ENCODE measurements at places on chromosomes 16 and 17.
A peak's percentile ranks its signal among the peaks of the same experiment; 100 is the strongest.

DNA sequence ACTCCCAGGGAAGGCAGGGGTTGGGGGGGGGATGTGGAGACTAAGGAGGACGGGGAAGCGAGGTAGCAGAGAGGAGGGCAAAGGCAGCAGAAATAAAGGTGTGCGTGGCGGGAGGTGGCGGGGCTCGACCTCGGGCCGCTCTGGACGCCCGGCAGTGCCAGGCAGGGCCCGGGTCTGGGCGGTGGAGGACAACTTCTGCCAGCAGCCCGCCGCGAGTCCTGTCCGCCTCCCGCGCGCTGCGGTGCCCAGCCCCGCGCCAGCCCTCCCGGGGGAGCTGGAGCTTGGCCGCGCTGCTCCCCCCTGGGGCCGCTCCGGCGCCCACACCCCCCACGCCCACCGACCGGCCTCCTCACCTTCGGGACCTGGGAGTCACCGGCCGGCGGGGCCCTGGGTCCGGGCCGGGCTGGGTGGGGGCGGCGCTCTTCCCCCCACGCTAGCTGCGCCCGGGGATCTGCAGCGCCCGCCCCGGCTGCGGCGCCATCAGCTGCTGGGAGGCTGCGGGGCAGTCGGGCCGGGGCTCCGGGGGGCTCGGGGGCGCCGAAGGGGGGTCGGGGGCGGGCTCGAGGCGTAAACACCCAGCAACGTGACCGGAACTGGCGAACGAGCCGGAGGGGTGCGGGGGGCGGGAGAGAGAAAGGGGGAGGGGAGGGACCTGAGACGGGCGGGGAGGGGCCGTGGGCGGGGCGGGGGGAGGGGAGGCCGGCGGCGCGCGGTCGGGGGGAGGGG is at the start of gene CCDC92B:
Gene CCDC92B, minus strand, starts transcription at position 595 of the 726 bp plus-strand sequence. CDS start 14,507 bp downstream, outside the sequence.
- DNase-seq = no peak

- no peak for DNase-seq
Measured at GRCh38 chr16:2856686-2857450, 1.1 kb downstream of the PRSS22 start.

DNA sequence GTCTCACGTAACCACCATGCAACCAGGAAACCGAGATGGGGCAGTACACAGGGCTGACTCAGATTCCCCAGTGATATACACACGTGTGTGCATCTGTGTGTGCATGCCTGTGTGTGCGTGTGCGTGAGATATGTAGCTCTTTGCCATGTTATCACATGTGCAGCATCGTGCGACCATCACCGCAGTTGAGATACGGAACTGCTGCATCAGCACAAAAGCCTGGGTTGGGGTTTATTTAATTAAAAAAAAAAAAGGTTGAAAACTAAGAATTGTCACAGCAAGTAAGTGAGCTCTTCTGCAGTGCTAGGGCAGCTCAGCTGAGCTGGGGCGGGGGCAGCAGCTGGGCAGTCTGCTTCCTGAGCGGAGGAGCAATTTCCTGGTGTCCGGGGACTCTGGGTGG is 152.5 kb downstream of the RBFOX3 start:
- no peak for DNase-seq

GRCh38 chr17:63540590-63540989 is 9.7 kb upstream of the DCAF7 start:
- no peak for DNase-seq

DNA sequence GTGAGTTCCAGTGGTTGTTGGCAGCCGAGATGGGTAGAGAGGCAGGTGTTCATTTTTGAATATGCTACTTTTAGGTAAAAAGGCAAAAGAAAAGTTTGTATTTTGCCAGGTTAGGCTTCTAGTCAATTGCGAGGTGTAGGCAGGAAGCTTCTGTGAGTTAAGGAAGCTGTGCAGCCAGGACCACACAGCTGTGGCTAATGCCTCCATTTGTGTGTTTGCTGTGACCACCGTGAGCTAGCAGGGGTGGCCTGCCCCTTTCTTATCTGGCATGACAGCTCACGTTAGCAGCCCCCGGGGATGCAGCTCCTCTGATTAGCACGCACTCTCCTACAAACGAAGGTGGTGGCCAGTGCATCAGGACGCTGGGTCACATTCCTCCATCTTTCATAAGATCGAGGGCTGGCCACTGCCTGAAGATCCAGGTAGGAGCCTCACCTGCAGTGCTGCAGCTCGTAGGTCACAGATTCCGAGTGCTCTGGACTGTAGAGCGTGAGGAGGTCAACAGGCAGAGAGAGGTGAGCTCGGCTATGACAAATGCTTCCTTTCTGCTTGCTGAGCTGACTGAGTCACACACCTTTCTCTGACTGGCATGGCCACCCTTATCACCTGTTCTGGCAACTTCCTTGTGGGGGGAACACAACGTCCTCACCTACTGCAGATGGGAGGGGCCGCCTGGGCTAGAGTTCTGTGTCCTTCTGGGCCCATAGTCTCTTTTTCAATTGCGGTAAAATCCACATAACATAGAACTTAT is 244.4 kb downstream of the HS3ST3B1 start:
- DNase-seq = no peak

- DNase-seq = no peak
Measured at GRCh38 chr17:77631307-77631706, 327.2 kb upstream of the TNRC6C start.

GRCh38 chr17:4407216-4407615 is 26.5 kb upstream of the SPNS3 start:
- DNase-seq = peak; percentile 7

GRCh38 chr16:62692685-62693084 is 656.4 kb upstream of the CDH8 start:
- DNase-seq = no peak

GRCh38 chr17:3913531-3914311 is 2.5 kb downstream of the P2RX1 start:
- peak; percentile 78 for DNase-seq

GRCh38 chr17:10738521-10739258 is 8.9 kb upstream of the TMEM220 start:
- peak; percentile 17 for DNase-seq

DNA sequence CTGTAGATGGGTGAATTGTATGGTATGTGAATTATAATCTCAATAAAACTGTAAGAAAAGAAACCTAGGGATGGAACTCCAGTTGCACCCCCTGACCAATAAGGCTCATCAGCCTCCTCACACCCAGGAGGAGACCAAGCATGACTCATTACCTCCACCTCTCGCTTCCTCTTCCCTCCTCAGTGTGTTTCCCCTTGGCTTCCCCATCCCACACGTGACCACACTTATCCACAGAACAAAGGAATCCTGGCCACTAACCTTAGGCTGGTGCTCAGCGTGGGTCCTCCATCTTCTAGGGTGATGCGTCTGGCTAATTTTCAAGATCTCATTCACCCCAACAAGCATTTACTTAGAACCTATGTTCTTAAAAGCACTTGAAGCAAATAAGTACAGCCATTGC is 36.2 kb upstream of the MAP3K14 start:
- DNase-seq = no peak

DNA sequence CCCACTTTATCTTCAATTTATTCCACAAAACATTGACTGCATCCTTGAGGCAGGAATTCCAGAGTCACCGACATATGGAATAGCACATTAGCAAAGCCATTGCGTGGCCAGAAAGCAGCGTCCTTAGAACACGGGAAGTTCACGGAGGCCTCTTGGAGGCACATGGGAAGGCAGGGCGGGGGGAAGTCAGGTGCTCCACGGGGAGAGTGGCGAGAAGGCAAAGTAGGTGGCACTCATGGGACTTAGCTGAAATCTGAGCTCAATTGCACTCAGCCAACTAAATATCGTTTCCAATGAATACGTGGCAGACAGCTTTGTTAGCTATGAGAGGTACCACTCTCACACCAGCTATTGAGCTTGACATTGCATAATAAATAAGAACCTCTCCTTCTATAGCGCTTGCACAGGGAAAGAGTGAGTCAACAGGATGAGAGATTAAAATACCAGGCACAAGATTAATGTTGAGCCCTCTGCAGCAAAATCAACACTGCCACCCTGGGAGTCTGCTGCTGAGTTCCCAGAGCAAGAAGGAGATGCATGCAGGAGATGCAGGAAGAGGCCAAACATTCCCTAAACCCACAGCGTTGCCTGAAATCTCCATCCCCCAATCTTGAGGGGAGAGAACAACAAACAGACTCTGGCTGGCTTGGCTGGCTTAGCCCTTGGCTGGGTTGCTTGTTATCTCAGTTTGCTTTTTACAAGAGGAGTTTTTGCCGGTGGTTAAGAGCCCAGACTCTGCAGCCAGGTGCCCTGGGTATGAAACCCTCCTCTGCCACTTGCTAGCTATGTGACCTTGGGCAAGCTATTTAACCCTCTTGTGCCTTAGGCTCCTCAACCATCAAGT is 28.8 kb downstream of the ABCC12 start:
- DNase-seq = peak; percentile 98

DNA sequence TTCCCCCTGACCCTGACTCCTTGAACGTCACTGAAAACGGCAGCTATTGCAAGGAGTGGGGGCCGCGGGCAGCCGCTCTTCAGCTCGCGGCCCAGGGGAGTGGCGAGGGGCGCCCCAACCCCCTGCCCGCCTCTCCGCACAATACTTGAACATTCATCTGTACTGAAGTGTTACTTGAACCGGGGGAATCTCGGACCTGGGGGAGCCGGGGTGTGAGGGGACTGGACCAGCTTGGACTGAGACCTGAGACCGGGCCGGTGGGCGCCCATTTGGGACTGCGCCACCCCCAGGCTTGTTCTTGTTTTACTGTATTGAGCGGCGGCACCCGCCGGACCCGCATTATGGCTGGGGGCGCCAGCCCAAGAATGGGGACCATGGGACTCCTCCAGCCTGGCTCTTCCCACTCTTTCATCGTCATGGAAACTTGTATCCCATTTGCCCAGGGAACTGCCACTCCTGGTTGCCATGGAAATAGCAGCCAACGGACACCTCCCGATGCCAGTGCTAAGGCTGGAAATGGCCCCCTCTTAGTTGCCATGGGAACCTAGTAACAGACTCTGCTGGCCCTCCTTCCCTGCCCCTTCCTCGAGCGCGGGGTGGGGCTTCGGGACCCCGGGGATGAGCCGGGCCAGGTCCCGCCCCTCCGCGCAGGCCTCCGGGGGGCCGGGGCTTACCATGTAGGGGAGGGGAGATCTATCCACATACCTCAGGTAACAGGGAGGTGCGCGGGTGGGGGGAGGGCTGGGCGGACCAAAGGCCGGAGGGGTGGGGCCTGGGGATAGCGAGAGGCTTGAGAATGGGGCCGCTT is 805 bp upstream of the ORAI3 start:
- peak; percentile 98 for DNase-seq

GRCh38 chr17:76640550-76641380 is 2.8 kb downstream of the ST6GALNAC1 start:
- DNase-seq = no peak

- DNase-seq = no peak
Measured at GRCh38 chr17:44358066-44358465, 5.6 kb downstream of the FAM171A2 start.

GRCh38 chr16:30335598-30336474 is 19.3 kb downstream of the CD2BP2 start:
- peak; percentile 21 for DNase-seq

- DNase-seq = no peak
Measured at GRCh38 chr17:76262732-76263344, 2.3 kb upstream of the UBALD2 start.

- DNase-seq = no peak
Measured at GRCh38 chr17:4583206-4583605, 1.1 kb upstream of the SMTNL2 start.

GRCh38 chr16:951660-952301 is 19.0 kb downstream of the LMF1 start:
- no peak for DNase-seq

DNA sequence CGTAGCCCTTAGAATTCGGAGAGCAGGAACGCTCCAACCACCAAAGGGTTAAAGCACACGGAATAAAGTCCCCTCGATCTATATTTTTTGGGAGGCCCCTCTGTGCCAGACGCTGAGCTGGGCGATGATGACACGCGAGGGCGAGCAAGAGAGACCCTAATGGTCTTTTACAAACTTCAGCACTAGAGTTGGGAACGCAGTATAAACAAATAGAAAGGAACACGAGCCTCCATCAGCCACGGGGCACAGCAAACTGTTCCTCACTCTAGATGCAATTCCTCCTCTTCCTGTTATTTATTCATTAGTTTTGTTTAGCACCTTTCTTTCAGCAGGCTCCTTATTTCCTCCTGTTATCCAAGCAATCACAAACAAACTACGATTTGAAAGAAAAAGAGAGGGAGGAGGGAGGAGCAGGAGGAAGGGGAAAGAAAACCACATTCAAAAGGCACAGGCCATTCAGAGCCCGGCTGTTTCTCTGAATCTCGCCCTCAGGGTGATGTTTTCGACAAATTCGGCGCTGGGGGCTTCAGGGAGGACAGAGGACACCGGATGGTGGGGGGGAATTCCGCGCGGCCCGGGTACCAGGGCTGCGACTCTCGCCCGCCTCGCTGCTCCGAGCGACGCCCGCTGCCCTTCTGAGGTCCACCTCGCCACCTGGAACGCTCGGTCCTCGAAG is 1.6 kb downstream of the TOX3 start:
- DNase-seq = no peak

GRCh38 chr17:57612202-57613071 is 132.7 kb downstream of the CCDC182 start:
- no peak for DNase-seq

- DNase-seq = no peak
Measured at GRCh38 chr16:19853132-19853741, 31.4 kb downstream of the GPRC5B start.

GRCh38 chr16:48335961-48336360 is 49.3 kb downstream of the SIAH1 start:
- peak; percentile 72 for DNase-seq

GRCh38 chr17:51079049-51079448 is 41.6 kb downstream of the SPAG9 start:
- peak; percentile 57 for DNase-seq

- DNase-seq = peak; percentile 64
Measured at GRCh38 chr16:28863929-28864793, 518 bp downstream of the SH2B1 start.

- no peak for DNase-seq
Measured at GRCh38 chr16:30357085-30357714, 2.1 kb upstream of the CD2BP2 start.

DNA sequence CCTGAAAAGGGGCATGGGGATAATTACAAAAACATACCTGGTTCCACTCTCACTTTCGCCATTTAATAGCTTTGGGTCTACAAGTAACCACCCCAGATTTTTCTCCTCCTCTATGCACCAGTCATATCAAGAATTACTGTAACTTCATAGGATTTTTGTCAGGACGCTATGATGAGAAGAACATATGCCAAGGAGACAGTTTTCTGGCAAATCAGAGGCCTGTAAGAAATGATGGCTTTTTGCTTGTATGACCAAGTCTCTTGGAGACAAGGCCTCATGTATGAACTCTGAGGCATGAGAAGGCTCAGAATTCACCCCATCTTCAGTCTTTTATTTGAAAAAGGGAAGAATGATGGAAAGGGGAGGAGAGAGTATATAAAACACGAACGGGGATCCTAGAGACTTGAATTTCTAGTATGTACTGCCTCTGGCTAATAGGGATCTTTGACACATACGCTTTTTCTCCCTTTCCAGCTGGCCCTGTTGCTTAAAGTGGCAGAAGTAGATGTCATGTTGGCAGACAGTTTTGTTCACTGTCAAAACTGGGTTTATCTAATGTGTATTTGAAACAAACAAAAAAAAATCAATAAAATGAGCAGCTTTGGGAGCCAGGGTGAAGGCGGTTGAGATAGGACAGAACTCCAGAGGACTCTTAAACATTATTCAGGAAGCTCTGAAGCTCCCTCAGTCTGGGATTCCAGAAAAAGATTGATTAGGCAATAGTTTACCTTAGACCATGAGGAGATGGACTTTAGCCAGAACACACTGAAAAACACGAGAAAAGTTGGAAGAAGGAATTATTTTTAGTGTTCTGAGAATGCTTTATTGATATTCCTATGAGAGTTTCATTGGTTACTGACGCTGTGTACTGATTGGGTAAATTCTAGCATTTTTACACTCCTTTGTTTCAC is 656.6 kb downstream of the WWOX start:
- no peak for DNase-seq

GRCh38 chr17:2150806-2151205 is 95.9 kb downstream of the HIC1 start:
- DNase-seq = no peak

Measured in fibroblast of the aortic adventitia (primary cell).